Activated CD4-positive, alpha-beta T cell treated with anti-CD3 and anti-CD28 coated beads, Interleukin-2, amount 50 U/mL, for 16 hours (primary cell): ENCODE measurements at places on chromosomes 6 and 20.

GRCh38 chr6:127514773-127515227 is 4.3 kb downstream of the MTCL3 start:
- peak; percentile 72 for DNase-seq

DNA sequence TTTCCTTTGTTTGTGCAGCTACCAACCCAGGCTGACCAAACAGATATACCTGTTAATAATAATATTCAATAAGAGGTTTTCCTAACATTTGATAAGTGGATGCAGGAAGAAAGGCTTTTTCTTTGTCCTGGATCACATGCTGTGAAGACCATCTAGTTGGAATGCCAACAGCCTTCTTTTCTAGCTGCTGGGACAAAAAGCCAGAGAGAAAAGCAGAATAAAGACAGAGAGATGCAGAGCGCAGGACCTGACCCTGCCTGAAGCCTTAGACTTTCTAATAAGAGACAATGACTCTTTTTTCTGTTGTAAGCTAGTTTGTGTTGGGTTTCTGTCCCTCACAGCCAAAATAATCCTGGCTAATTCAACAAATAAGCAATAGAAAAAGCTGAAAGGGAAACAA is 308.2 kb downstream of the PHF3 start:
- no peak for DNase-seq

DNA sequence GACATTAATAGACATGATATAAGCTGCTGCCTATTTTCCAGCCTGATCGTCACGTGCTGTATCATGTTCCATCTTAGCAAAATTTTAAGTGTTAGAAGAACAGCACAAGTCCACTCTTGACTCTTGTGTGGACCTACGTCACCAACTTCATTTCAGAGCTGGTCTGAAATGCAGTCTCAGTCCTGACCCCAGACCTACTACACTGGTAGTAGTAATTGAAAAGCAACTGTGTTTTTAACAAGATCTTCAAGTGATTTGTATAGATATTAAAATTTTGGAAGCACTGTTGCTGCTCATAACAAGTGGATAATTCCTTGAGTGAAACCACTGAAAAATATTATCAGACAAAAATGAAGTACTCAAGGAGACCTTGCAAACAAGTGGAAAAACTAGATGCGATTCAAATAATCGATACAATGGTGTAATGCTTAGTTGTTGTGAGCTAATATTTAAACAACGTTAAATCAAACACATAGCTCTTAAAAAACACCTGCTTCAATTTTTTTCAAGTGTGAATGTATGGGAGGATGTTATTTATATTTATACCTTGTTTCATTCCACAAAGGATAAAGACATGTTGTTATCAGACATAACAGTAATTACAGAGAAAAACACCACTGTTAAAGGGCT is 110.9 kb upstream of the JAG1 start:
- DNase-seq = no peak

DNA sequence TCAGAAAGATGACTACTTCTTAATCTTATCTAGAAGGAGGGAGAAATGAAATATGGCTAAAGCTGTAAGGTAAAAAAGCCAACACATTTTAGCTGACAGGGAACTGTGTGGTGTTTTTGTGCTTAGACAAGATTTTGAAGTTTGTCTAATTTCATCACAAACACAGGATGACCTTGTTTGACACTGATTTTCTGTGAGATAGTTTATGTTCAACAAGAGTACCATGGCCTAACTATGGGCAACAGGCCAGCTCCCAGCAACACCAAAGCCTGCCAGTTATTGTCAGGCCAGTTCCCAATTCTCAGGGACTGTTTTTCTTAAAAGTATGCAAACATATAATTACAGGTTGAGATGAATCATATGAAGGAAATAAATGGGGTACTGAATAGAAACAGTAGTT is 5.5 kb upstream of the ABCF1 start:
- DNase-seq = no peak

DNA sequence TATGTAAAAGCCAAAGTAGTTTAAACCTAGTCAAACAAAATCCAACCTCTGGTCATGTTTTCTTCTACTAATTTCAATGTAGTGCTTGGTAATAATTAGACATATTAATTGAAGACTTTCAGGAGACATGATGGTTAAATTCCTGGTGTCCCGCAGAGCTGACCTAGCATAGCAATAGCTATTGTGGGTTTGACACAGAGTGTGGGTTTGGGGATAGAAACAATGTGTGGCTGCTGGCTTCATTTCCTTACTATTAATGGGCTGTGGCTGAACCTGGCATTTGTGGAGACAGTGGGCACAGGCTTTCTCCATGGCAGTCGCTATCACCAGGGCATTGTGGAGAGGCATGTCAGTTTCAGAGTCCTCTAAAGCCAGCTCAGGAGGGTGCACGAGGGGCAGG is 54.1 kb upstream of the GGTLC1 start:
- no peak for DNase-seq
